T-cell (primary cell): ENCODE measurements at places on chromosomes 5 and 9.

- no peak for DNase-seq
Observed at GRCh38 chr9:88784960-88785359, 206.3 kb upstream of the S1PR3 start.

GRCh38 chr9:86513429-86513828 lies 159.2 kb upstream of the TUT7 start:
- no peak for DNase-seq

DNA sequence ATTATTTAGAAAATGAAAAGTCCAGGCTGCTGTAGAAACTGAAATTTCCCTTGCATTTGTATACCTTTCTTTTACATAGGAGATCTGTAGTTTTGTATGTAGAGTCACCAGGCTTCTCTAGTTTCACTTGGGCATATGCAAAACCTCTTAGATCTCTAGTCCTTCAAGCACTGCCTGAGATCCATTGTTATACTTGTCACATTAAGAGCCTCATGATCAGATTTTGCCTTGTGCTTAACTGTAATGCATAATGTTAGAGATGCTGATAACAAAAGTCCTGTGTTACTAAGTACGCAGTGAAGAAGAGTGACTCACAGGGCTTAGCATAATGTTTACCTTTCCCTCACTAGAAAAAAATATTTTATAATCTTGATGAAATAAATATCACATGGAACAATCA lies 250.2 kb downstream of the CYLC2 start:
- no peak for DNase-seq

- no peak for DNase-seq
Observed at GRCh38 chr5:171115519-171115918, 193.5 kb upstream of the TLX3 start.

- DNase-seq: no peak
Observed at GRCh38 chr9:71446106-71446472, 322.2 kb downstream of the CEMIP2 start.

GRCh38 chr9:18806232-18807080 lies 226.6 kb downstream of the SAXO1 start:
- no peak for DNase-seq

DNA sequence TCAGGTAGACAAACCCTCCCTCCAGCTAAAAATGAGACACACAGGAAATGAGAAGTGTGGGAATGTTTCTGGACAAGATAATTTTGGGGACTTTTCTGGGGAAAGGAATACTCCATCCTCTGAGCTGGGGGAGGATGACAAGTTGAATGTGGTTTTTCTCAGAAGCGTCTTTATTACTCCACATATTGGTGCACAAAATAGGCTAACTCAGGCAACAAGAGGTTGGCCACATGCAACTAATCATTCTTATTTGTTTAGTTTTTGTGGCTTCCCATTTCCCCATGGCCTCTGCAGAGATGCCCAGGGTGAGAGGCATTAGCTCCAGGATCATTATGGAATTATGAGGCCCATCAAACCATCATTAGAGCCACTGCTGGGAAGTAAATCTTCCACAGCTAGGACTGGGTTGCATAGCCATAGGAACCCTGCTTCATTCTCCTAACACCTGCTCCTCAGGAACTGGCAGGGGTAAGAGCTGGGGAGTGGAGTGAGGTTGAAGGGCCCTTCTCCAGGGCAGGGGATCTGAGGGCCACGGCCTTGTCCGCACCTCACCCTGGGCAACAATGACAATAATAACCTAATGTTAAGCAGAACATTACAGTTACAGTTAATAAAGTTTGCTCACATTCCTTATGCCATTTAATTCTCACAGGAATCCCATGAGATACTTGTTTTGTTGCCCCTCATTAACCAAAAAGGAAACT lies 9.3 kb upstream of the SIL1 start:
- DNase-seq: no peak

GRCh38 chr5:96984506-96985192 lies 48.8 kb downstream of the LNPEP start:
- no peak for DNase-seq

DNA sequence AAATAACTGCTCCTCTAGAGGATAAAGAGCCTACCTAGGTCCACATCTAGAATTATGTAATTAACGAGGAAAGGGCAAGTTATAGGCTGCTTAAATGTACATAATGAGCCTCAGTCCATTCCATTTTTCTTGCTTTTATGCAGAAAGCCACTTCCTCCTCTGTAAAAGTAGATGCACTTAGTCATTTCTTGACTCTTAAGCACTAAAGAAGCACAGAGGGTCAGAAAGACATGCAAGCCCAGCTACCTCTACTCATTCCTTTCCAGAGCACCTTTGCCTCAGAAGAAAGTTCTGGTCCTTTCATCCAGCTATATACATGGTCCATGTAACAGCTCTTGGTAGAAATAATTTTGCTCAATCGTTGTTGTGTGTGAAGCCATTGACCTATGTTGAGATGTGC lies 308.0 kb upstream of the NREP start:
- DNase-seq: no peak

DNA sequence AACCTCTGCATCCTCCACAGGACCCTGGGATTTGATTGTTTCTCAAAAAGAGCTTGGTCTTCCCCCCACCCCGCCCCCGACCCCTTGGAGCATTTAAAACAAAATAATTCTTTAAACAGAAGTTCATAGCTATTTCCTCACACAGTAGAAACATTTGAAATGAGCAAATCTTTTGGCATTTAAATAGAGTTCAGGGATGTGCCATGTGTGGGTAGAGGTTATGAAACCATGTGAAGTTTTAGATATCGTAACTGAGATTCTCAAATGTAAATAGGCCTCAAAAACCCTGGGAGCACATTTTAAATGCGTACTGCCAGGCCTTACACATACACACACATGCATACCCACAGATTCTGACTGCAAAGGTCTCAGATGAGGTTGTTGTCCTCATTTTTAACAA lies 66.5 kb downstream of the EPB41L4B start:
- DNase-seq: no peak

- no peak for DNase-seq
Observed at GRCh38 chr9:92404042-92404836, at the start of gene OGN. TSS of gene OGN (minus strand) at chr9:92404578. CDS start at chr9:92403407, 1,171 bp downstream.

- DNase-seq: no peak
Observed at GRCh38 chr9:118529210-118529609, 825.0 kb downstream of the TLR4 start.

DNA sequence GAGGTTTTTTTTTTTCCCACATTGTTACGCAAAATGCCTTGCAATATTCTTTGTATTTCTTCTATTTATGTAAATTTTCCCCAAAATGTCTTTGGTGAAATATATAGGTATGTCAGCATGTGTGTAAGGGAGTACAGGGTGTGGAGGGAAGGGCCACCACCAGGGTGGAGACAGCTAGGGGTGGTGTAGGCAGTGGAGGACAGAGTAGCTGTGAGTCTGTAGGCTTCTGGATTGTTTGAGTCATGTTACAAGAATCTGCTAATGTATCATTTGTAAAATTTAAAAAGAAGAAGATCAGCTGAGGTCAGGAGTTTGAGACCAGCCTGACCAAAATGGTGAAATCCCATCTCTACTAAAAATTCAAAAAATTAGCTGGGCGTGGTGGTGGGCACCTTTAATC lies 175.5 kb downstream of the NXNL2 start:
- no peak for DNase-seq

DNA sequence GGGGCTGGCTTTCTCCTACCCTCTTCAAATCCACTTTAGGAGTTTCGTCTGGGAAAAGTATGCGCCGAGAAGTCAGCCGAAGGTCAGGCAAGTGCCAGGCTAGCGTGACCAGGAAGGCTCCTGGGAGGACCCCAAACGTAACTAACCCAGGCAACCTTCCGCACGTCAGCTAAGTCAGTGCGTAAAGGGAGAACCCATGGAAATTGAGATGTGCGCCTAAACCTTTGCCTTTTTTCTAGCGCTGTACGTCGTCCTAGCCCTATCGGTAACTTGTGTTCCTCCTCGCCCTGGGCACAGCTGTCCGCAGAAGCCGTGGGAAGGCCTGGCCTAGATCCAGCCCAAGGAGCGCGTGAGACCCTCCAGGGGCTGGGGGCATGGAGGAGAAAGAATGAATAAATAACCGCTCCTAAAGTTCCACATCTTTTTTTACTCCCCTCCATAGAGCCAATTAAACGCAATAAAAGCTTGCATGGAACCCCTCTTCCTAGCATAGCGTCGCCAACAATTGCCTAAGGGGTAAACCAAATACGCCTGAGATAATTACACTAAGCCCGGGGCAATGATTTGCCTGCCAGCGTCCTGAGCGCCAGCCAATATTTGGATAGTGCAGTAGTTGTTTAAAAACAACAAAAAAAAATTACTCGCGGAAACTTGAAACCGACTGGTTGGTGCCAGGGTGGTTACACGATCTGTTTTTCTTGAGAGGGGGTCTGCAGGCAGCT lies 4.0 kb upstream of the FOXB2 start:
- no peak for DNase-seq

DNA sequence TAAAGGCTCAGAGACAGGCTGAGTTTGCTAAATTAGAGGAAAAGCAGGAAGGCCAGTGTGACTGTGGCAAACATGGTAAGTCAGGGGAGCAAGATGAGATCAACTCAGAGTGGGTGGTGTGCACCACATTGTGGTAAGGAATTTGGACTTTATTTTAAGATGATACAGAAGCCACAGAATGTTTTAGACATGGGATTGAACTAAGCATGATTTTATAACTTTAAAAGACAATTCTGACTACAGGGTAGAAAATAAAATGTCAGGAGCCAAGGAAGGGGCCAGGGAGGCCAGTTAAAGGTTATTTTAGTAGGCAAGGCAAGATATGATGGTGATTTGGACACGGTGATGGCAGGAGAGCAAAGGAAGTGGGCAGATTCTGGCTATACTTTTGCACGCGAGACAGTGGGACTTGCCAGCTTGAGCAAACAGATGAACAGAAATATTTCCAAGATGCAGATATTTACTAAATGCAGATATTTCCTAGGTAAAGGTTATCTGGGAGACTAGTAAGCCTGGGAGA lies 53.9 kb downstream of the TSSK1B start:
- DNase-seq: no peak

GRCh38 chr5:154355129-154355611 lies 90.6 kb upstream of the SAP30L start:
- no peak for DNase-seq

GRCh38 chr5:158979290-158979689 lies 120.4 kb downstream of the EBF1 start:
- no peak for DNase-seq

- DNase-seq: no peak
Observed at GRCh38 chr5:42982107-42982622, 58.0 kb downstream of the ANXA2R start.

GRCh38 chr9:73024601-73025034 lies 71.8 kb upstream of the ALDH1A1 start:
- no peak for DNase-seq

GRCh38 chr9:135906291-135907005 lies 898 bp downstream of the CAMSAP1 start:
- DNase-seq: no peak

GRCh38 chr5:17094830-17095229 lies 122.6 kb upstream of the BASP1 start:
- no peak for DNase-seq

DNA sequence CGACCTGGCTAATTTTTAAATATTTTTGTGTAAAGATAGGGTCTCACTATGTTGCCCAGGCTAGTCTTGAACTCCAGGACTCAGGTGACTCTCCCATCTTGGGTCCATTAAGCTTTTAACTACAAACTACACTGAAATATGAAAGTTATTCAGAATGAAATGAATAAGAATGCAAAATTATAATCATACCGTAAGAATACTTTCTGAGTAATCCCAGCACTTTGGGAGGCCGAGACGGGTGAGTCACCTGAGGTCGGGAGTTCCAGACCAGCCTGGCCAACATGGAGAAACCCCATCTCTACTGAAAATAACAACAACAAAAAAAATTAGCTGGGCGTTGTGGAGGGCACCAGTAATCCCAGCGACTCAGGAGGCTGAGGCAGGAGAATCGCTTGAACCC lies 1.1 kb upstream of the ORM1 start:
- no peak for DNase-seq

GRCh38 chr5:150461231-150461630 lies 11.7 kb upstream of the RPS14 start:
- DNase-seq: peak; percentile 25

DNA sequence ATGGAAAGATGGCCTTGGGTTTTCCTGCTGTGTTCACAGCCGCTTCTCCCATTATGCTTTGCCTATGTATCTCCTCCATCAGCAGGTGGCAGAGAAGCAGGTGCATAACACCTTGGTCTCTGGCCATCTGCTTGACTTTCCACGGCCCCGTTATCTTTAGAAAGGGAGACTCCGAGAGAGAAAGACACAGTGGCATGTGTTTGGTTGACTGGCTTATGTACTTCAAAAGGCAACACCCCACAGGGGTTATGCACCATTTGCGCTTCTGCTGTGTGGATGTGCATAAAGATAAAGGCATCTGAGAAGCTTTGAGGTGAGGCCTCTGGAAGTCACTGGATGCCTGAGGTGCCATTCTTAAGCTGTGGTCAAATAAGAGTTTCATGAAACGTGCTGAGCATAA lies 138.4 kb downstream of the EGFLAM start:
- no peak for DNase-seq

GRCh38 chr9:96550659-96551058 lies 69.0 kb downstream of the CDC14B start:
- DNase-seq: no peak

GRCh38 chr9:893843-894420 lies 52.4 kb downstream of the DMRT1 start:
- peak; percentile 23 for DNase-seq

DNA sequence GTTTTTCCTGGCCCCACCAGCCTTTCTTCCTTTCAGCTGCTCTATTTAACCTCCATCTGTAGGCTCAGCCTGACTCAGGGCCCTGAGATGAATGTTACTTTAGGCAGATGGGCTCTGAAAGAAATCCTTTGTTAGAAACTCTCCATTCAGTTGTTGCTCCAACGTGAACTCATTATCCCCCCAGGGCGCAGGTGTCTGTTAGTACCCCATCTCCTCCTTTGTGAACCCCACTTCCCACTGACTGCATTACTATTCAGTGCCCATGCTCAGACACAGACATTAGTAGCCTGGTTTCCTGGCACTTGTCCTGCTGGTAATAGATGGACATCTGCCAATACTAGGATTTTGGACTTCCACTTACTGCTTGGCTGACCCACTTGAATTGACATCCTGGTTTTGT lies 1271.6 kb downstream of the PTPRD start:
- no peak for DNase-seq

DNA sequence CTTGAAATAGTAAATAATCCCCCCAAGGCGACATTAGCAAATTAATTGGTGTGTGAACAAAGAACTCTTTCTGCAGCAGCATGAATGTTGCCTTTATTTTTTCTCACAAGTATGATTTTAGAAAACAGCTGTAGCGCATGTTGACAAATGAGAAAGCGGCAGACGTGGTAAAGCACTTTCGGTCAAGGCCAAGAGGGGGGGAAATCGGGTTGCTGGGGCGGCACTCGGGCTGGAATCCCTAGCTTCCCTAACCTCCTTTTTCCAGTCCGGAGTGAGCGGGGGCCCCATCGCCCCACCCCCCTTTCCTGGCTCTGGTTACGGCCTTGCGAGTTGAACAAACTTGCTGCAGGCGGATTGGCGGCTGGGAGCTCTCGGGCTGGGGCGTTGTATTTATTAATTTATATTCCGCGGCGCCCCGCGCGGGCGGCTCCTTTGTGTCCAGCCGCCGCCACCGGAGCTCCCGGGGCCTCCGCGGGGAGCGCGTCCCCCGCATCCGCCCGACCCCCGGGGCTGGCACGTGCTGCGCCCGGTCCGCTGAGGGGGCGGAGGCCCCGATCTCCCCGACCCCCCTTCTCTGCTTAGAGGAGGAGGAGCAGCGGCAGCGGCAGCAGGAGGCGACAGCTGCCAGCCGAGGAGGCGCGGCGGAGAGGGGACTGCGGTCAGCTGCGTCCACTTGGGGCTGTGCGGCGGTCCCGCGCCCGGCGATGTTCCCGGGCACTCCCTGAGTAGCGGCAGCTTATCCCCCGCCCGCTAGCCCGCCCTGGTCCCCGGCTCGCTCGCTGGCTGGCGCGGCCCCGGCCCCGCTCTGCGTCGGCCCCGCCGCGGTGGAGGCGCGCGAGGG lies at the start of gene RHOBTB3:
TSS of gene RHOBTB3 (plus strand) at position 607 of the 841 bp plus-strand sequence. CDS start 347 bp downstream, outside the sequence.
- peak; percentile 18 for DNase-seq
